ENCODE measurements at places on chromosomes 7 and 10.

- no peak for DNase-seq
Observed at GRCh38 chr10:8056378-8056777, 1.9 kb downstream of the GATA3 start.

DNA sequence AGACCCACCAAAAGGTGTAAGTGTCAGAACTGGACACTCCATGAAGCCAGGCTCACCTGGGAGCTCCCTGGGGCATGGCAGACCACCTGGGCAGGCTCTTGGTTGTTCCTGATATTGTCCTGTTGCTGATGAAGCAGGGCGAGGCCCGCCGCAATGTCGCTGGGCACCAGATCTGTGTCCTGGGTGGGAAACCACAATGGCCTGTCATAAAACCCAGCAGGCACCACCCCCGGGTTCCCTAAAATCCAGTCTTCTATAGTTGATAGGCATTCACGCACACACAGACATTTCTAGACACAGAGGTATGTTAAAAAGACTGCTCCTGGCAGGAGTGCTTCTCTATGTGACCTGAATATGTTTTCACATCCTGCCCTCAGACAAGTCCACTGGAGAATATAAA, 15.0 kb downstream of the DAGLB start:
- DNase-seq, result no peak

GRCh38 chr7:74202841-74203556, 6.8 kb upstream of the LAT2 start:
- DNase-seq, result peak; percentile 83

DNA sequence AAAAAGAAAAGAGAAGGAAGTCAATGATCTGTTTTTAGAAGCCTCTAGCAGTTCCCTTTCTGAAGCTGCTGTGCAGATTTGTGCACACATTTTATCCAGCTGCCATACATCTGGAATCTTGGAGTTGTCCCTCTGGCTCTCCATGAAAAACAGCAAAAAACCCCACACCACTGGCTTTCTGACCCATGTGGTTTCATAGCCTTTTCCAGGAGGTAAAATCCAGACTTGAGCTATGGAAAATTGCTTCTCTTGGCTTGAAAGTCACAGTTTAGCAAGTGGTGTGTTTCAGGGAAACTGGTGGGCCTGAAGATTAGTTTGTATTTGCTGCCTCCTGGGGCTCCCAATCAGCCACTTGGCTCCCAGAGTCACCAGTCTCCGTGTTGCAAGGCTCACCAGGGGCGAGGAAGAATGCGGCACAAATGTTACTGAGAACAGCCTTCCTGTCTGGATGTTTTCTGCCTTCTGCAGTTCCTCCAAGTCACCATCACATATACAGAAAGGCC, 50.1 kb upstream of the ADRB1 start:
- DNase-seq, result no peak

- peak; percentile 26 for DNase-seq
Observed at GRCh38 chr7:85135977-85136376, 50.9 kb downstream of the SEMA3D start.

DNA sequence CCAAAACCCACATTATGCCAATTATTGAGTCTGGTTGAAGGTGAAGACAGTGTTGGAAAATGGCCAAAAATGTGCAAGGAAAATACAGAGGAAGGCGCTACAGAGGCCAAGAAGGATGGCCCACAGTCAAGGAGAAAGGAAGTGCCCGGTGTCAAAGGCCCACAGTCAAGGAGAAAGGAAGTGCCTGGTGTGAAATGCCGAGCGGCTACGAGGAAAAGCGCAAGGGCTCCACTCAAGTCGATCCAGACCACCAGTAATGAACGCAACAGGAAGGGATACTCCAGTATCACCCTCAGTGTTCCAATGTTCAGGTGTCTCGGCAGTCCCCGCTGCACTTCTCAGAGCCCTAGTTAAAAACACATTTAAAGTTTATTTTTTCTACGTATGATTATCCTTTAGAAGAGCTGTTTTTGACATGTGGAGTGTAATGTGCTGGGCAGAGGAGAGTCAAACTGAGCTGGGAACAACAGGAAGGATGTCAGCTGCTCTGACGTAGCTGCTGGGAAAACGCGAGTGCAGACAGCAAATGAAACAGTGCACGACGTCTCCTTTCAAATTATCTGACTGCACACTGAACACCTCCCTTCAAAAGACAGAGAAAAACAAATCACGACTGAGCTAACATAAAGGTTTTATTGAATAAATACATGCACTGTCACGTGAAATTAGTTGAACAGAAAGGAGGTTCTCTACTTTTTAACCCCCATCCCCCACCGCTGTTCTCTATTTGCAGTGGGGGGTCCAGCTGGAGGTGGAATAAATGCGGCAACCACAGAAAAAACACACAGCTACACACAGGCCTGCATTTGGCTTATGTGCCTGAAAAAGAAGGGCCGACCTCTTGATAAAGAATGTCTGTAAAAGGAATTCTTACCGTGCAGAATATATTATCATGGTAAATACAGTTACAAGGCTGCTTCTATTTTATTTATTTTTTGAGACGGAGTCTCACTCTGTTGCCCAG, 26.1 kb upstream of the NCAPG2 start:
- DNase-seq, result no peak

- peak; percentile 12 for DNase-seq
Observed at GRCh38 chr7:22231806-22232205, 125.1 kb downstream of the RAPGEF5 start.

DNA sequence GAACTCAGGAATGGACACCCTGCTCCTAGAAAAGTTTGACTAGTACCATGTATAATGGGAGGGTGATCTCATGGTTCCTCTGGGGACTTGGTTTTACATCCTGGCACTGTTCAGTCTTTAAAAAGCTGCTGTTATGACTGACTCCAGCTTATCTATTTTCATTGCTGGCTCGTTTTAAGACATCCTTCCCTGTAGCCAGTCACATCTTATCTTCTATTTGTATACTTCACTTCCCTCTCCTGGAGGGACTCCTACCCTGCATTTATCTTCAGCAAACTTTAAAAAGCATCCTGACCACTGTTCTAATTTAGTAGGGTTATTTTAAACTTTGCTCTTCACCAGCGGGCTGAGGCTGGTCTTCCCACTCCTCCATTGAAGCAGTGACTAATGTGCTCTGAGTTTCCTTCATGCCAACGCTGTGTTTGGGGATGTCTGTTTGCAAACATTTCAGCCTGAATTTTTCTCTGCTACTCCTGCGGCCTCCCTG, 72.9 kb upstream of the ARMC3 start:
- no peak for DNase-seq

DNA sequence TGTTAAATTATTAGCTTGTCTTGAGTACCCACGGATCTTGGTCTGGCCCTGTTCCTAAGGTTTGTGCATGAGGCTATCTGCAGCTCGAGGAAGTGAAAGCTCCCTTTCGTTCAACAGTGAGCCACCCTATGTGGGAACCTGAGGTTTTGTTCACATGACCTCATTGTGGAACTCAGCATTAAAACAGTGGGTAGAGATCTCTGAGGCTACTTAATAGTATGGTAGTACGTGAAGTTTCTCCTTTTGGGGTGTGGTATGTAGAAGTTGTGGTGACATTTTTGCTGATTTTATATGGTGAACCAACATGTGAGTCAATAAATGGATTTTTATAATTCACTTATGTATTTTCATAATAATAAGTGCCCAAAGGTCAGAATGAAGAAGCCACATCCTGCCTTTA, 252.7 kb upstream of the FERD3L start:
- no peak for DNase-seq

- DNase-seq, result no peak
Observed at GRCh38 chr7:45160417-45160881, 2.9 kb downstream of the RAMP3 start.

DNA sequence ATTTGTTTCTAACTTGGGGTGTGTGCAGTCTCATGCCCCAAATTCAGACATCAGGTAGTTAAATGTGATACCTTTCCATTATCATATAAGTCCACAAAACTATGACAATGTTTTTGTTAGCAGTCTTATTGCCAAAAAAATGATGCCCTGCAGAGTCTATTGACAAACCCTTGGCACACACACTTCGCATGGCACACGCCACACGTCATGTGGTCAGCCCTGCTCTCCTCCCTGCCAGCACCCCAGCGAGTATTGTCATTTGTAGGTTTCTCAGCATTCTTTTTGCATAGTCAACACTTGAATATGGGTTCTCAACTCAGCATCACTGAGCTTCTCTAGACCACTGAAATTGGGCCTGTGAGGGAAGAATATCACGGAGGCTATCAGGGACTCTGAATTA, 356.0 kb downstream of the INHBA start:
- no peak for DNase-seq

GRCh38 chr10:5442065-5442989, 30.0 kb downstream of the NET1 start:
- peak; percentile 94 for DNase-seq

- DNase-seq, result peak; percentile 33
Observed at GRCh38 chr10:26844396-26844975, 16.3 kb downstream of the ABI1 start.

GRCh38 chr7:74417419-74417971, 36.2 kb upstream of the GTF2IRD1 start:
- peak; percentile 83 for DNase-seq

DNA sequence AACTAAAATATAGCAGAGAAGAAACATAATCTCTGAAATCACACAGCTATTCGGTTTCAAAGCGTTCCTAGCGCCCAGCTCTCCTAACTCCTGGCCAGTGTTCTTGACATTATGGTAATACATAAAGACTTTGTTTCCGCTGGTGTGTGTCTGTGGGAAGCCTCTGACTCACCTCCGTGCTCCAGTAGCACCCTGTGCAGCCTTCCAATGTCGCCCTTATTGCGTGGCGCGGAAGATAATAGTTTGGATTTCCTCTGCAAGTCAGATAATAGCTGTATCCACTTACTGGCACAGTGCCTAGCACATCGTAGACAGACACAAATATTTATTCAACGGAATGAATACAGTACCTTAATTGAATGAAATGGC, 570 bp downstream of the BMS1 start:
- peak; percentile 62 for DNase-seq

- DNase-seq, result no peak
Observed at GRCh38 chr7:27389496-27389895, 146.9 kb downstream of the EVX1 start.

GRCh38 chr7:43112941-43113621, 634 bp downstream of the HECW1 start:
- peak; percentile 26 for DNase-seq

DNA sequence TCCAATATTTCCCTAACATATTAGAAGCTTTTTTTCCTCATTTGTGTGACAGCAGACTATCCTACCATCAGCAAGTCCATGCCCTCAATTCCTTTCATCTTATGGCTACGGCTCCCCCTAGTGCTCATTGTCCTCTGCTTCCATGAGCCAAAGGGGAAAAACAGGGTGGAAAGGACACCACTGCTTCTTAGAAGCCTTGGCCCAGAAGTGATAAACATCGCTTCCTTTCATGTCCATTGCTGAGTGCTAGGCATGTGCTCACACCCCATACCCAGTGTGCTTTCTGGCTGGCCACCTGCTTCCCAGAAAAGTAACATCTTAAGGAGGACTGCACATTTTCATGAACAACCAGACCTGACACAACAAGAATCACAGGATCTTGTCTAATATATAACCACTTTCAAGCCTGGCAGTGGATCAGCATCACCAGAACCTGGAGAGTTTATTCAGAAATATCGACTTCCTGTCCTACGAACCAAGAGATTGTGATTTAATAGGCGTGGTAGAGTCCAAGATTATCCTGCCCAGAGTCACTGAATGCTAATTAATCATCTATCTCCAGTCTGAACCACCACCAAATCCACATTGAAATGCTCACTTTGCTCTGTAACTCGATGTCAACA, 650.5 kb upstream of the SORCS1 start:
- peak; percentile 27 for DNase-seq

GRCh38 chr7:156491435-156491834, 149.1 kb upstream of the RNF32 start:
- DNase-seq, result no peak

DNA sequence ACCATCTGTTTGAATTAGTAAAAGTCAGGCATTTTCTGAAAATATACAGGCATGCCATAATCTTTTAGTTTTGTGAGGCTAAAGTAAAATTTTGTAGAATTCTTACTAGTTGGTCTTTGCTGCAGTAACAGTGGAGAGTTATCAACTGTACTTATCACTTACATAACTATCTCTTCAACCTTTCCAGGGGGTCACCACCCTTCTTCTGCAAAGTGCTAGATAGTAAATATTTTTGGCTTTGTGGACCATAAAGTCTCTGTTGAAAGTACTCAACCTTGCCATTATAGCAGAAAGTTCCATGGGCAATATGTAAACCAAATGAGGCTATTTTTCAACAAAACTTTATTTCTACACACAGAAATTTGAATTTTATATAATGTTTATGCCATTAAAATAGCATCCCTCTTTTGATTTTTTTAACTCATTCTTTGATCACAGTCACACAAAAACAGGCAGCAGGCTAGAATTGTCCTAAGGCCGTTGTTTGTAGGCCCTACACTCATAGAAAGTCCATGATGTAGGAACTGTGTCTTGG, 59.5 kb upstream of the KLF6 start:
- no peak for DNase-seq

DNA sequence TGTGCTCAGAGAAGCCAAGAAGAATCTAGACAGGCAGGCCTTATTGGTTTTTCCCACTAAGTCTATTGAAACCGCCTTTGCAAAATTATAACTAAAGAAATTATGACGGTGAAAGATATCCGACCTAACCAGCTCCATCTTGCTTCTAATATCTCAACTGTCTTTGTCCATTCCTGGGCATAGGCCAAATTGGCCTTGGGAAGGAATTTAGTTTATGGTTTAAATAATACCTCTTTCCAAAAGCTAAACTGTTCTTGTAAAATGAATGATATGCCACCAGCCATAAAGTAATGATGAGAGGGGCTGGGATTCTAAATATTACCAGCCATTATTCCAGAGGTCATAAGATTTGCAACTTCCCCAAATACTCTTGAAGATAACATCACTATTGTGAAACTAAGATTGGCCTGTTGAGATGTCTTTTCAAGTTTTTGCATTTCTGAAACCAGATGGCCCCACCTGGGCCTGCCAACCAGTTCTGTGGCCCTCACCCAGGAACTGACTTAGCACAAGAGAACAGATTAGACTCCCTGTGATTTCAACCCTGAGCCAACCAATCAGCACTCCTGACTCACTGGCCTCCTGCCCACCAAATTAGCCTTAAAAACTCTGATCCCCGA, 41.2 kb upstream of the SLC35G1 start:
- no peak for DNase-seq

GRCh38 chr10:1600861-1601260, 136.5 kb downstream of the ADARB2 start:
- no peak for DNase-seq

- DNase-seq, result peak; percentile 70
Observed at GRCh38 chr10:87850742-87851205, 12.6 kb downstream of the KLLN start.

GRCh38 chr7:140489026-140489359, 9.7 kb upstream of the MKRN1 start:
- no peak for DNase-seq

DNA sequence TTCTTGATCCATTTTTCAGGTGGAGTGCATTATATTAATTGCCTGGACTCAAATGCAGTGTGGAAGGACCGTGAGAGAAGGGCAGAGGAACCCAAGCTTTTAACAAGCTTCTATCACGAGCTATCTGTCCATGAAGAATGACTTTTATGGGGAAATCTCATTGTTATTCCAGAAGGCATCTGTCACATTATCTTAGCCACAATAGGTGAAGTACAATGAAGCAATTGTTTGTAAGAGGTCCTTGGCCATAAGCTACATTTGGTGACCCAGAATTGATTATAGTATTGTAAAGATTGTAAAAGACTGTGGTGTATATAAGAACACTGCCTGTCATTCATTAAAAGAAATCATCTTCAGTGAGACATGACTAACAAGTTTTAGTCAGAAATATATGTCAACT, 58.6 kb upstream of the RELN start:
- DNase-seq, result no peak

Data from trophoblast cell (in vitro differentiated cells and primary cell).